ENCODE measurements at places on chromosomes 16 and 17.

DNA sequence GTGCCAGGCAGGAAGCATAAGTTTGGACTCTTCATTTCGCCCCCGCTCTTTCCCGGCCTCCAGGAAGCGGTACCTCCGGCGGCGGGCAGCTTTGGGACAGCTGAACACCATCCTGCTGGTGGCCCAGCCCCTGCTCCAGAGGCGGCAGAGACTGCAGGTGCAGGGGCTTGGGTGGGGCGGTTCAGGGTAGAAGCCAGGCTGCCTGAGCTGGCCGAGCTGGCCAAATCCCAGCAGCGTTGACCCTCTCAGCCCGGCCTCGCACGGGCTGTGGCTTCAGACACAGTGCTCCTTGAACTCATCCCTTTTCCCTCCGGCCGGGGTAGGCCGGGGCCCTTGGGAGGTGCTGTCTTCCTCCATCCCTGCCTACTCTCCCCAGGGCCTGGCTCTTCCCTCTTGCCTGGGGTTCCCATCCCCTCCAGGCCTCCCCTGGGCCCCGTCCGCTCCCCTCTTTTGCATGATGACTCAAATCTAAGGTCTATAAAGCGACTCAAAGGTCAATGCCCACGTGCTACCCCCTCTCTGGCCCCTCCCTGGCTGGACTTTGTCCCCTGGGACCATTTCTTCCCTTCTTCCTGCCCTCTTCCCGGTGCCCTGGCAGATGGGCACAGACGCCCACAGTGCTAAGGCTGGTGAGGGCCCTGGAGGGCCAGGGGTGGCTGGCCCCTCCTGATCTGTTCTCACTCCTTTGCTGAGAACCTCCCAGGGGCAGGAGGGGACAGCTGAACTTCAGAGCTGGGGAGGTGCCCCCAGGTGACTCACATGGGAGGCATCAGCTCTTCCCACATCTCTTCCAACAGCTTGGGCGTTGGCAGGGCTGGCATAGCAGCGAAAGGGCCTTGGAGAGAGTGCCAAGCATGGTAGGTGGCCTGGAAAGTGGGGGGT lies 22.7 kb downstream of the MYO15B start:
- peak; percentile 28 for DNase-seq

DNA sequence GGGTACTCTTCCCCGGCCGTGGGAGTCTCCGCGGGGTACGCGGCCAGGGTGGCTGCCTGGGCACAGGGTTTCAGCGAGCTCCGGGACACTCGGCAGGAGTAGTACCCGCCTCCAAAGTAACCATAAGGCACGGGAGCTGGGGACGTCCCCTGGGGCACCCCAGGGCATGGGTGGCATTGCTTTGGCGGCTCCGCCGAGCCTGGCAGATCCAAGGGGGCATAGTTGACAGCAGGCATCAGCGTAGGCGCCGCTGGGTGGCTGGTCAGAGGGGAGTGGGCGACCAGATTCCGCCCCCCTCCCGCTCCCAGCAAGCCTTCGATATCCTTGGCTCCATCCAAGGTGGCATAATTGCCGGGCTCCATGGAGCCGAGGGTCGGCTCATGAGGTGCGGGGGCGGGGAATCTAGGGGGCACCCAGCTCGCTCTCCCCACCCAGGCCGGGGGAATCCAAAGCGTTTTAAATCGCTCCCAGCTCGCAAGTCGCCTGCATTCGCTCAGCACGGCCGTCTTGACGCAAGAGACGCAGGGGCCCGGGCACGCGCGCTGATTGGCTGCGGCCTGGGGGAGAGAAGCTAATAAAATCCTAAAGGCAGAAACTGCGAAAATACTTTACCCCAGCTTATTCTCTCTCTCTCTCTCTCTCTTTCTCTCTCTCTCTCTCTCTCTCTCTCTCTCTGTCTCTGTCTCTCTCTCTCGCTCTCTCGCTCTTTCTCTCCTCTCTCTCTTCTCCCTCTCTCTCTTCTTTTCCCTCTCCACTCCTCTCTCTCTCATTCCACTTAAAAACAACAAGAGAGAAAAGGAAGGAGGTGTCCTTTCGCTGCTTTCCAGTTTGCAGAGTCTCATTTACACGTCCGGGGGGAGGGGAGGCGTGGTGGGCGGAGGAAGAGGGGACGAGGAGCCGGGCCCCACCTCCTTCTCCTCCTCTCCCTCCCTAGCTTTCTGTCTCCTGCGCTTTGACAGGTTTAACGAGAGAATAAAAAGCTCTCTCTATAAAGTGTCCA lies at the start of gene HOXB13:
TSS of gene HOXB13 (minus strand) at position 519 of the 1,000 bp plus-strand sequence. CDS start at position 362, 157 bp downstream.
- DNase-seq = peak; percentile 61

DNA sequence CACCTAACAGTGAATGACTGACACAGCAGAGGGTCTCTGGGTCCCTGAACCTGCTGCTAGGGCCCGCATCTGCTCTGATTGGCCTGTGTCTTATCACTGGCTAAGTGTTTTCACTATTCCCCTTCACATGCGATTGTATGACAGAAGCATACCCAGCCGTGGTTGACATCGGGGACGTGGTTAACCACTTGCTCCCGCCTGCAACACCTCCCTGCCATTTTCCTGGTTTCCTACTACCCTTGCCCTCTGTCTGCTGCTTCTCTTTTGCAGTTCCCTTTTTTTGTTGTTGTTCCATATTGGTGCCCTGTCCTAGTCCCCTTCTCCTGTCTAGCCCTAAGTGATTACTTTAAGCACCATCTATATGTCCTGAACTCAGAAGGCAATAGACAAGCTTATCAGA lies 177.0 kb downstream of the RGS9 start:
- no peak for DNase-seq

DNA sequence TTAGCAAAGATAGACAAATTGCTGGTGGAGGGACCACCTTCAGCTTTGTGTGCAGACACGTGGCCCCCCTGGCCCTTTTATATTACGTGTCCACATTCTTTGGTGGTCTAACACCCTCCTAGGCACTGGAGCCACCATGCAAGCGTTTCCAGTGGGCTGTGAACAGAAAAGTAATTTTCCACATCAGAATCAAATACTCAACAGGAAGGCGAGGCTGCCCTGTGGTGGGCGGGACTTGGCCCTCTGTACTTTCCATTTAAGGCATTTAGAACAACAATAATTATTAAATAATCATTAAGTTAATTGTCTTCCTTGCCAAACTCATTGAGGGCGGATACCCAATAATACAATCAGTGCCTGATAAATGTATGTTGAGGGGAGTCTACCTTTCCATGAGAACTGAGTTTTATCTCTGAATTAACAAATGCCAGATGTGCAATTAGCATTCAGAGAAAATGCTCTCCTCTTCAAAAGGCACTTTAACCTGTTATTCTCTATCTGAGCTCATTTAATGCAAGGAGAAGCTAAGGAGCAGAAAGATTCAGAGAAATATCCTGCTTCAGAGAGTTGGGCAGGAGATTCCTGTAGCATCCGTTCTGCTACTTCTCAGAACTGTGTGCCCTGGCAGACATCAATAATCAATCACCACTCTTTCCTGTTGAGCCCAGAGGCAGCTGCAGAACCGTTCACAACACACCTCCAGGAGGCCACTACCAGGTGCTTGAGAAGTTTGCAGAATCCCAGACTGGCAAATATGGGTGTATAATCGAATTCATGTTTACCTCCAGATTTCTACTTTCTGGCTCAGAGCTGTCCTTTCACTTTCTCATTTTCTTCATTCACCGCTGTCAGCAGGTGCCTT lies 109.4 kb downstream of the CMIP start:
- no peak for DNase-seq

DNA sequence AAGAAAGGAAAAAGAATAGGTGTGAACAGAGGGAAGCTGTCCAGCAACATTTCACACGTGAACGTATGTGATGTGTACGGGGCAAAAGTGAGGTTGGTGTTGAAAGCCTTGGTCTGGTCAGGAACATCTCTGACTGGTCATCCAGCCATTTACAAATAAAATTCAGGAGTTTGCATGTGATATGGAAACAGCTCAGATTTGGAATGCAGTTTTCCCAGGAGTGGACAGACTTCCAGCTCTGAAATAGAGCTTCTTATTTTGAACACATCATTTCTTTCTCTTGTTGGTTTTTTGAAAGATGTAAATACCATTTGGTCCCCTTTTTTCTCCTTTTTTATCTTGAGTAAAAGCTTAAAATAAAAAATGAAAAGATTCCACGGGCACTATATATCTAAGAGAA lies 566.2 kb upstream of the ZFHX3 start:
- no peak for DNase-seq

- no peak for DNase-seq
Measured at GRCh38 chr16:82560805-82561325, 65.9 kb upstream of the CDH13 start.

DNA sequence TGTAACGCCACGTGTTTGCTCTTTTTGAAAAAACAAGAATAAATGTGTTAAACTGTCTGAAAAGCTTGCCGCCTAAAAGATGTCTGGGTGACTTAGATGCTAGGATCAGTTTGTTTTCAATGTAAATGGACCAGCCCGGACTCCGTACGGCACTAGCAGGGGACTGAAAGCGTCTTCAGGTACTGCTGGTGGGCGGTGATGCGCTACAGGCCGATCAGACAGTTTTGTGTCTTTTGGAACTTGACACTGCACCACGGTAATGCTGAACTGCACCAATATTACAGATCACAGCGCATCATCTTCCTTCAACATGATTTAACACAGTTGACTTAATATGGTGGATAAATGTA lies 727 bp upstream of the MBTPS1 start:
- no peak for DNase-seq

DNA sequence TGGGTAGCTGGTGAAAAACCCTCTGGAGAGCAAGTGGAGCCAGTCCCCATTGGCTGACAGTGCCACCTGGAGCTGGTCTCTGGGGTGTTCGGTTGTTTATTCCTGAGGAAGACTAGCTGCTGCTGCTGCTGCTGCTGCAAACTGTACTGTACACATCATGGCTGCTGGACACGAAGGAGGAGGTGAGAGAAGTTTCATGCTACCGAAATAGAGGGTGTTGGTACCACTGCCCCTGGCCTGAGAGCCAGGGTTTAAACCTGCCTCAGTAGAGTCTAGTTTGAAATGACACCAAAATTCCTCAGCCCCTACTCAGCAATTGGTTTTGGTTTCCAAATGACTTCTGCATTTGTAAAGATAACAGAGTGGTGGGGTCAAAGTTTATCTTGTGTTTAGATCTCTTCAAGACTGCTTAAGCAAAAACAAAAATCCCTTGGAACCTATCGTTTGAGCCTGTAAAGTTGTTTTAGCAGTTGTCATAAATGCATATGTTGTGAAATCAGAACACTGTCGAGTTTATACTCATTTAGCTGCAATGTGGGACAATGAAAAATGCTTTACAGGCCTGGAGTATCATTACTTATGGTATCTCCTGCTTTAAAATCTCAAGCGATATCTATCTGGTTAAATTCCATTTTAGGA lies 40.8 kb downstream of the CYB5B start:
- DNase-seq = no peak

DNA sequence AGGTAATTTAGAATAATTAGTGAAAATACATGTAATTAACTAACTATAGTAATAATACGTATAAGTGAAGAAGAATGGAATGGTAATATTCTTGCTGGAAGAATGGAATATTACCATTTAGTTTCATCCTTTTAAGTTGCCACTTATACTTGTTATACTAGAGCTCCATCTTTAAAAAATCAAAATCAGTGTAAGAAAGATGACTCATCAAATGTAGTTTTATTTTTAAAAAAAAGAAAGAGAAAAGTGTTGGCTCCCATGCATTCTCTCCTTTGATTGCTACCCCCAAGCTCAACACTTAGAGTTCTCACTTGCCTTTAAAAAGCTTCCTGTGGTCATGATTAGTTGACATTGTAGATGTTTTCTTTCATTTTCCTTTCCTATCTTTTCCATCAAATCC lies 82.4 kb upstream of the KIF2B start:
- DNase-seq = no peak

- no peak for DNase-seq
Measured at GRCh38 chr16:8172551-8172950, 417.8 kb downstream of the TMEM114 start.

GRCh38 chr16:12315330-12316136 lies 339.0 kb downstream of the SNX29 start:
- no peak for DNase-seq

DNA sequence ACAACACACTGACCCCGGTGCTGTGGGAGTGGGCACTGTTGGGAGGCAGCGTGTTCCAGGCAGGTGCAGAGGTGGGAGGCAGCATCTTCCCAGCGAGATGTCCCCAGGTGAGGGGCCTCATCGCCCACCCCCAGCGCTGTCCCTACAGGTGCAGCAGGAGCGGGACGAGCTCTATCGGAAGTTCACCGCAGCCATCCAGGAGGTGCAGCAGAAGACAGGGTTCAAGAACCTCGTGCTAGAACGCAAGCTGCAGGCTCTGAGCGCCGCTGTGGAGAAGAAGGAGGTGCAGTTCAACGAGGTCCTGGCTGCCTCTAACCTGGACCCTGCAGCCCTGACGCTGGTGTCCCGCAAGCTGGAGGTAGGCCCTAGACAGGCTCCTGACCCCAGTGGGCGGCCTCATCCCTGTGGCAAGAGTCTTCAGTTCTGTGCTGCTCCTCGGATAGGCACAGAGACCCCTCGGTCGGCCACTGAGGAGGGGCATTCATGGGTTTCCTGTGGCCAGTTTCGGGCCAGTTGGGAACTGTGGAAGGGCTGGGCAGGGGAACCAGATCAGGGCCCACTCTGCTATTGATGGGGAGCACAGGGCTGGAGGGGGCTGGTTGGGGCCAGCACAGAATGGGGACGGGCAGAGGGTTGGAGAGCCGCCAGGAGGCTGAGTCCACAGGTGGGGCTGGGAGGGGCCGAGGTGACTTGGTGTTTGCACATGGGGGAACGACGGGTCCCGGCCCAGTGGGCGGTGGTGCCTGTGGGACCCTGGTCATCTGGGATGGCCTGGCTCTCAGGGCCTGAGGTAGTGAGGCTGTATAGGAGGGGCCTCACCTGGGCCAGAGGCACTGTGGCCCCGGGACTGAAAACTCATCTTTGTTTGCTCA lies 21.1 kb upstream of the DBNDD1 start:
- DNase-seq = no peak

DNA sequence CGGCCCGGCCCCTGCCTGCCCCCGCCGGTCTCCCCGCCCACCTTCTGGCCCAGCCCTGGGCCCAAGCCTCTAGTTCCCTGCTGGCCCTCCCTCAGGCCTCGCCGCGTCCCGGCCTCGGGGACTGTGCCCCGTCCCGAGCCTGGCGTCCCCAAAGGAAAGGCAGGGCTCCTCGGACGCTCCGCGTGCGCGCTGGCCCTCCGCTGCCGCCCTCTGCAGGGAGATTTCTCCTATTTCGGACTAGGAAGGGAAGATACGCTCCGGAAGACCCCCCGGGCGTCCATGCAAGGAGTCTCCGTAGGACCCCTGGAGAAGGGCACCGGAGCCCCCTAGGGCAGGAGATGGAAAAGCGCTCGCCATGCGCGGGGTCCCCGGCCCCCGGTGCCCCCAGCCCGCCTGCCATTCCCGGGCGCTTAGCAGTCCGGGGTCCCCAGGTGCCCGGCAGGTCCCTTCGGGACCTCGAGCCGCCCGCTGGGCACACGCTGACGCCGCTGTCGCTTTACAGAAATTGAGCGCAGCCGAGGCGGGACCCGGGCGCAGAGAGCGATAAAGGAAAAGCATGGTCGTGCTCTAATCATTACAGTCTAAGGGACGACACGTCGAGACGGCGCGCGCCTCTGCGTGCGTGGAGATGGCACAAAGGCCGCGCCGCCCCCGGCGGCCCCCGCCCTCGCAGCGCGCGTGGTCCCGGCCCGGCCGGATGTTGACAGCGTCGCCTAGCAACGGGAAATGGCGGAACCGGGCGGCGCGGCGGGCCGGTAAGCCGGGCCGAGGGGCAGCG lies at the start of gene CCDC40:
TSS of gene CCDC40 (plus strand) at position 706 of the 778 bp plus-strand sequence. CDS start at position 727, 21 bp downstream.
- DNase-seq = peak; percentile 91

- no peak for DNase-seq
Measured at GRCh38 chr17:78291944-78292910, 60.8 kb downstream of the TMEM235 start.

GRCh38 chr17:64515829-64516228 lies 9.1 kb downstream of the CEP95 start:
- DNase-seq = no peak
